ENCODE measurements at places on chromosomes 4 and X.

- H3K27me3 ChIP-seq, result no peaks in the 10 kb centered on the region
- no peaks in the 10 kb centered on the region for H3K36me3 ChIP-seq
- H3K4me3 ChIP-seq, result no peak overlapping the region
- no peaks in the 10 kb centered on the region for H3K4me1 ChIP-seq
- H3K27ac ChIP-seq, result no peak overlapping the region
These were observed 295.0 kb upstream of the NR3C2 start for GRCh38 chr4:148737061-148737770.

- no peaks in the 10 kb centered on the region for H3K36me3 ChIP-seq
- no peak for DNase-seq
- no peak overlapping the region for H3K27ac ChIP-seq
- no peaks in the 10 kb centered on the region for H3K27me3 ChIP-seq
- no peak overlapping the region for H3K4me3 ChIP-seq
These were observed 125.8 kb downstream of the KIT start for GRCh38 chr4:54783402-54784110.

- no peaks in the 10 kb centered on the region for H3K36me3 ChIP-seq
- H3K27me3 ChIP-seq, result no peaks in the 10 kb centered on the region
- H3K4me1 ChIP-seq, result no peaks in the 10 kb centered on the region
- no peak overlapping the region for H3K27ac ChIP-seq
These were observed 85.6 kb upstream of the CPEB2 start for GRCh38 chr4:14916554-14917297.

GRCh38 chrX:31435592-31435991, 363.8 kb upstream of the FTHL17 start:
- peak; percentile 86 for DNase-seq
- H3K4me3 ChIP-seq, result no peak overlapping the region
- H3K4me1 ChIP-seq, result no peaks in the 10 kb centered on the region
- H3K27ac ChIP-seq, result no peak overlapping the region
- H3K36me3 ChIP-seq, result no peaks in the 10 kb centered on the region

DNA sequence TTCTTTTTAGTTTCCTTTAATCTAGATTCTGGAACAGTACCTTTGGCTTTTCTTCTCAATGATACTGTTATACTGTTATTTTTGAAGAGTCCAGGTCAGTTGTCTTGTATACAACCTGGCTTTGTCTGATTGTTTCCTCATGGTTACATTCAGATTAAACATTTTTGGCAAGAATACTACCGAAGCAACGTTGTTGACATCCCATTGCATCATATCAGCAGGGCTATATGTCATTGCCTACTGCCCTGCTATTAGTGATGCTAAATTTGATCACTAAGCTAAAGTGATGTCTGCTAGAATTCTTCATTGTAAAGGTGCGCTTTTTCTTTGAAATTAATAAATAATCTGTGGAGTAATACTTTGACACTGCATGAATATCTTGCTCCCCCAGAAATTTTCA, 5.8 kb upstream of the ATP1B4 start:
- no peak overlapping the region for H3K27ac ChIP-seq
- peaks cover 11% of the 10 kb centered on the region for H3K4me1 ChIP-seq
- H3K27me3 ChIP-seq, result no peaks in the 10 kb centered on the region
- no peak overlapping the region for H3K4me3 ChIP-seq
- no peak for DNase-seq
- no peaks in the 10 kb centered on the region for H3K36me3 ChIP-seq

- H3K27me3 ChIP-seq, result no peaks in the 10 kb centered on the region
- H3K4me1 ChIP-seq, result peaks cover 29% of the 10 kb centered on the region
- no peak overlapping the region for H3K27ac ChIP-seq
- H3K4me3 ChIP-seq, result no peak overlapping the region
- DNase-seq, result no peak
- H3K36me3 ChIP-seq, result no peaks in the 10 kb centered on the region
These were observed 52.2 kb downstream of the STIM2 start for GRCh38 chr4:26912810-26913209.

DNA sequence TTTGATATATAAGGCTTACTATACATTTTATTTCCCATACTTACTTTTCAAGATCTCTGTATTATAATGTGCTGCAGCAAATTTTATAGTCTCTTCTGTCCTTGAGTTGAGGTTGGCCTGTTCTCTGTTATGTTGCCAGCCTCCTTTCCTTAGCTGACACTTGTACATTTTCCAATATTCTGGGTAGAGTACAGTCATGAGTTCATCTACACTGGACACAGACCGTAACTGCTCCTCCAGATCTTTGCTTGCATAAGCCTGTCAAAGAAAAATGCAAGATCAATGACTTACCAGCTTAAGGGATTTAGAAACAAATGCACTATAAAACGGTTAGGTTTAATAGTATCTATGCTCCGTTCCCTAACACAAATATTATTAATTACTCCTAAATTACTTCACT, 63.2 kb downstream of the VEGFC start:
- DNase-seq, result no peak
- peaks cover 5% of the 10 kb centered on the region for H3K4me1 ChIP-seq
- no peak overlapping the region for H3K4me3 ChIP-seq
- H3K27me3 ChIP-seq, result no peaks in the 10 kb centered on the region

- peaks cover 37% of the 10 kb centered on the region for H3K4me1 ChIP-seq
- no peaks in the 10 kb centered on the region for H3K36me3 ChIP-seq
- peak overlapping the region; percentile 69 for H3K4me3 ChIP-seq
- H3K27ac ChIP-seq, result no peak overlapping the region
These were observed 3.3 kb downstream of the PCDH10 start for GRCh38 chr4:133152330-133152821.

DNA sequence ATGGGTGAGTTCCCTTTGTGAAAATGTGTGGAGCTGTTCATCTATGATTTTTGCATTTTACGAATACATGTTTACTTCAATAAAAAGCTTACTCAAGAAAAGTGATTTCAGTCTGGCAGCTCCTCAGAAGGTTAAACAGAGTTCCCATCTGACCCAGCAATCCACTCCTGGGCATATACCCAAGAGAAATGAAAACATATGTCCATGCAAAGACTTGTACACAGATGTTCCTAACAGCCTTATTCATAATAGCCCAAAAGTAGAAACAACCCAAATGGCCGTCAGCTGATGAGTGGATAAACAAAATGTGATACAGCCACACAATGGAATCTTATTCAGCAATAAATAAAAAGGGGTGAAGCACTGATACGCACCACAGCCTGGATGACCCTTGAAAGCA, 20.8 kb downstream of the CLCN4 start:
- no peak for DNase-seq
- H3K4me3 ChIP-seq, result no peak overlapping the region
- no peaks in the 10 kb centered on the region for H3K27me3 ChIP-seq
- H3K27ac ChIP-seq, result no peak overlapping the region

- no peak for DNase-seq
- H3K27me3 ChIP-seq, result no peaks in the 10 kb centered on the region
- H3K36me3 ChIP-seq, result peaks cover 10% of the 10 kb centered on the region
- H3K27ac ChIP-seq, result no peak overlapping the region
- H3K4me1 ChIP-seq, result no peaks in the 10 kb centered on the region
These were observed 123.7 kb upstream of the NUDT6 start for GRCh38 chr4:123046096-123046495.

- H3K27ac ChIP-seq, result peak overlapping the region; percentile 32
- DNase-seq, result no peak
- H3K4me1 ChIP-seq, result peaks cover 34% of the 10 kb centered on the region
- H3K36me3 ChIP-seq, result no peaks in the 10 kb centered on the region
These were observed 70.5 kb downstream of the HPGD start for GRCh38 chr4:174451718-174452296.

DNA sequence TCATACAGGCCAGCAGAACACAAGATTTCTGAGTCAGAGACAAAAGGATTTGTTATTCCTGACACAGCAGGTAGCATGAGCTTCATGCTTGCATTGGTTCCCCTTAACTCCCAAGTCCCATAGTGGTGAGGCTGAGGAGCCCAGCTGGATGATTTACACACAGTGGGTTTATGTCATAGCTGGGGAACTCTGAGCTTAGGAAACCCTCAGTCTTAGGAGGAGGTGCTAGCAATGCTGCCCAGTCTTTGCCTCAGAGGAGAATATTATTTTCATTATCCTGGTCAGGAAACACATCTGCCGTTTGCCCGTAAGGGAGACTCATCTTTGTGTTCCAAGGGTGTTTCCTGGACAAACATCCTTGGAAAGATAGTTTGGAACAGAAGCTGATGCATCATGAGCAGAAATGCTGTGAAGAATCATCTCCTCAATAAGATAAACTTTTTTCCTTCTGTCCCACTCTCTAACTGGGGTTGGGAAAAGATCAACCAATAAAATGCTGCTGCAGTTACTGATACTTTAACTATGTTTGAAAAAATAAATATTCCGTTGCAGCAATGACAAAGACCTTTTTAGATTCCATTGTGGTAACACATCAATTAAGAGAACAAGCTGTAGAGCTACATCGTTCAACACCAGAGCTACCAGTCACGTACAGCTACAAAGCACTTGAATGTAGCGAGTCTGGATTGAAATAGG, 146.8 kb downstream of the DCLK2 start:
- DNase-seq, result peak; percentile 58
- H3K27ac ChIP-seq, result no peak overlapping the region
- H3K4me3 ChIP-seq, result no peak overlapping the region

GRCh38 chrX:96685210-96686099, 813 bp downstream of the DIAPH2 start:
- no peaks in the 10 kb centered on the region for H3K36me3 ChIP-seq
- peak; percentile 22 for DNase-seq
- H3K27me3 ChIP-seq, result no peaks in the 10 kb centered on the region
- peak overlapping the region; percentile 69 for H3K4me3 ChIP-seq

DNA sequence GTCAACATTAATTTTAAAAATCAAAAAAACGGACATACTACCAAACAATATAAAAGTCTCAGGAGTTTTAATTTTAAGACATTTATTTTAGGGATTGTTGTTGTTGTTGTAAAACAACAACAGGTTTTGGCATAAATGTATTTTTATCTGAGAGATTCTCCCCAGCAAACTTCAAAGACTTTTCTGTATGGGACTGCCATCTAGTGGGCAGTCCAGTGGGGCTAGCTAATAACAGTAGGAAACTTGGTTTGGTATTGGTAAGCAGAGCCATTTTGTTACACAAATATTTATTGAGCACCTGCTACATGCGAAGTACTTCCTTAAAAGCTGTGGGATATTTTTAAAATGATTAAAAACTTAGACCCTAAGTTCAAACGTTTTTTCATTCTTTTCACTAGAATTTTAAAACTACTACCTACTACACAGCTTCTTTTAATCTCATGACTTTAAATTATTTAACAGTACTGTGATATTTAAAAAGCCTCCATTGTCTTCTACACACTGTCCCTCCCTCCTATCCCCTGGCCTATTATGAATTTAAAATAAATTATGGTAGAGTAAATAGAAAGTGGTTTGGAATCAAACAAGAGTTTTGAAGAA, 1028.4 kb upstream of the INTU start:
- peak; percentile 57 for DNase-seq
- H3K36me3 ChIP-seq, result no peaks in the 10 kb centered on the region
- no peak overlapping the region for H3K27ac ChIP-seq
- H3K4me1 ChIP-seq, result peaks cover 11% of the 10 kb centered on the region

GRCh38 chrX:152735860-152736511, 2.4 kb downstream of the MAGEA12 start:
- no peak overlapping the region for H3K4me3 ChIP-seq
- no peaks in the 10 kb centered on the region for H3K36me3 ChIP-seq
- H3K27ac ChIP-seq, result no peak overlapping the region
- H3K4me1 ChIP-seq, result no peaks in the 10 kb centered on the region
- DNase-seq, result no peak

GRCh38 chrX:74232859-74233258, 71.1 kb upstream of the ZCCHC13 start:
- H3K36me3 ChIP-seq, result no peaks in the 10 kb centered on the region
- H3K27ac ChIP-seq, result no peak overlapping the region
- peaks cover 19% of the 10 kb centered on the region for H3K4me1 ChIP-seq
- DNase-seq, result peak; percentile 13

GRCh38 chr4:65589331-65589730, 81.0 kb downstream of the EPHA5 start:
- no peaks in the 10 kb centered on the region for H3K36me3 ChIP-seq
- no peak overlapping the region for H3K4me3 ChIP-seq
- H3K4me1 ChIP-seq, result peaks cover 55% of the 10 kb centered on the region
- H3K27ac ChIP-seq, result no peak overlapping the region
- H3K27me3 ChIP-seq, result no peaks in the 10 kb centered on the region

- no peaks in the 10 kb centered on the region for H3K4me1 ChIP-seq
- H3K27ac ChIP-seq, result no peak overlapping the region
- DNase-seq, result no peak
- no peaks in the 10 kb centered on the region for H3K36me3 ChIP-seq
- H3K27me3 ChIP-seq, result no peaks in the 10 kb centered on the region
- H3K4me3 ChIP-seq, result no peak overlapping the region
These were observed 201.7 kb upstream of the AFF2 start for GRCh38 chrX:148298737-148299136.

DNA sequence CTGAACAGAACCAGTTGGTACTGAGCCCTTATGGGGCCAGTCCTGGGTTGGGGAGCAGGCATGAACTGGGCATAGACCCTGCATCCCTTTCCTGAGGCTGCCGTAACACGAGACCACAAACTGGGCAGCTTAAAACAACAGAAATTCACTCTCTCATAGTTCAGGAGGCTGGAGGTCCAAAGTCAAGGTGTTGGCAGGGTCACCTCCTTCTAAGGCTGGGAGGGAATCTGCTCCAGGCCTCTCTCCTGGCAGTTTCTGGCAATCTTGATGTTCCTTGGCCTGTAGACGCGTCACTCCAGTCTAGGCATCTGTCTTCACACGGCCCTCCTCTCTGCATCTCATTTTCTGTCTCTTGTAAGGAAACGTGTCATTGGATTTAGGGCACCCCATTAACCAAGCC, 19.8 kb upstream of the SORCS2 start:
- H3K27me3 ChIP-seq, result no peaks in the 10 kb centered on the region
- no peak overlapping the region for H3K4me3 ChIP-seq
- H3K36me3 ChIP-seq, result no peaks in the 10 kb centered on the region
- DNase-seq, result no peak
- H3K4me1 ChIP-seq, result no peaks in the 10 kb centered on the region

DNA sequence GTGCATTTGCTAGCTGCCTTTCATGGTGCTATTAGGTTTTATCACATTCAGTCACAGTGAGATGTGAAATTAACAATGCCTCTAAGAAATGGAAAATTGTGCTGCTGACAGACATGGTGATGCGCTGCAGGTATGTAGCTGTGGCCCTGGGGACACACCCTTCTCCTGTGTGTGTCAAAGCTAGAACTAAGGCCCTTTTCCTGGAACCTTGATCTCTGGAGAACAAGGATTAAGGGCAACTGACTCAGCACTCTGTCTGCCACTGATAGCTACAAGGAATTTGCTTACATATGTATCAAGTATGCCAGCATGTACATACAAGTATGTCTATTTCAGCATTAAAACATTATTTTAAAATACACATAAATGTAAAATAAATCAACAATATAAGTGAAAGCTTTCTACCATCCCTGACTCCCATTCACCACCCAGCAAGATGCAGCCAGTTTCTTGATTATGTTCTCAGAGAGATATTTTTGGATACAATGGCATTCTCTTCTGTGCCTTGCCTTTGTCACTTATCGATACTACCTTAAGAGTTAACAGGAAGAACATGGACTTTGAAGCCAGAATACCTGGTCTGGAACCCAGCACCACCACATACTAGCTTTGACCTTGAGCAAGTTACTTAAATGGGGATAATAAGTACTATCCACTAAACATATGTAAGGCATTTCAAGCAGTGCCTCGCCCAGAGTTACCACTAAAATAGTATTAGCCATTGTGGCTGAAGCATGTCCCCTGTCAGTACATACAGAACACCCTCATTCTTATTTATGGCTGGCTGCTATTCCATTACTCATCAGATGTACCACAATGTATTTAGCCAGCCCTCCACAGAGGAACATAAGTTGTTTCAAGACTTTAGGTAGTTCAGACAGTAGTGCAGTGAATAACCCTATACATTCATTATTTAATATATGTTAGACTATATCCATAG, 68.5 kb downstream of the NPNT start:
- H3K27ac ChIP-seq, result no peak overlapping the region
- H3K27me3 ChIP-seq, result no peaks in the 10 kb centered on the region
- H3K36me3 ChIP-seq, result no peaks in the 10 kb centered on the region
- DNase-seq, result no peak
